IMR-90 (cell line): ENCODE measurements at places on chromosomes 5 and 9. TPM values are rescaled to one million over a fixed set of nuclear protein-coding genes. Genes with fewer than 3 reads are reported as not detected.

GRCh38 chr5:123138774-123139173 is 49.7 kb downstream of the PRDM6 start:
- no peak overlapping the region for H3K4me3 ChIP-seq
- H3K36me3 ChIP-seq: no peaks in the 10 kb centered on the region
- no peak overlapping the region for H3K27ac ChIP-seq
- no peak for DNase-seq

- H3K27me3 ChIP-seq: no peaks in the 10 kb centered on the region
- peak; percentile 78 for DNase-seq
- no peak overlapping the region for H3K27ac ChIP-seq
Observed at GRCh38 chr9:109771087-109771486, 8.9 kb upstream of the PALM2AKAP2 start.

GRCh38 chr9:127642082-127642740 is 30.1 kb downstream of the STXBP1 start:
- H3K4me1 ChIP-seq: peaks cover 2% of the 10 kb centered on the region; the same call in 1 of the 2 replicates
- H3K4me3 ChIP-seq: no peak overlapping the region
- DNase-seq: no peak
- H3K27ac ChIP-seq: no peak overlapping the region
- no peaks in the 10 kb centered on the region for H3K36me3 ChIP-seq

DNA sequence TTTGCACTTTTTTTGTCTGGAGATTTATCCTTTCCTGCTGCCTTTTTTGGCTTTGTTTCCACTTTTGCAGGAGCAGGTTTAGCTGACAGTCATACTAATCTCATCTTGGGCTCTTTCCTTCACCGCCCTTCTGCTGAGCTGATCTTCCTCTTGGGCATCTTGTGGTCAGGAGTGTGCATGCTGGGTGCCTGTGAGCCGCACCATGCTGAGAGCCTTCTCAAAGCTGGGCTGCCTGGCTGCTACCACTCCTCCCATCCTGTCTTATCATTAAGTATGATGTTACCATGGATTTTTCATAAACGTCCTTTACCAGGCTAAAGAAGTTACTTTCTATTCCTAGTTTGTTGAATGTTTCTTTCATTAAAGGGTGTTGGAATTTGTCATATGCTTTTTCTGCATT is 49.5 kb upstream of the MCCC2 start:
- H3K27me3 ChIP-seq: no peaks in the 10 kb centered on the region
- no peak for DNase-seq
- H3K4me1 ChIP-seq: peaks cover 2% of the 10 kb centered on the region
- peaks cover 17% of the 10 kb centered on the region for H3K36me3 ChIP-seq

The SLC25A2 gene
- polyA plus RNA-seq: not detected in 2 replicates

The AP3B1 gene
- 24.0 and 33.1 TPM in 2 replicates for polyA plus RNA-seq
